ENCODE measurements at places on chromosomes 3 and 15.

DNA sequence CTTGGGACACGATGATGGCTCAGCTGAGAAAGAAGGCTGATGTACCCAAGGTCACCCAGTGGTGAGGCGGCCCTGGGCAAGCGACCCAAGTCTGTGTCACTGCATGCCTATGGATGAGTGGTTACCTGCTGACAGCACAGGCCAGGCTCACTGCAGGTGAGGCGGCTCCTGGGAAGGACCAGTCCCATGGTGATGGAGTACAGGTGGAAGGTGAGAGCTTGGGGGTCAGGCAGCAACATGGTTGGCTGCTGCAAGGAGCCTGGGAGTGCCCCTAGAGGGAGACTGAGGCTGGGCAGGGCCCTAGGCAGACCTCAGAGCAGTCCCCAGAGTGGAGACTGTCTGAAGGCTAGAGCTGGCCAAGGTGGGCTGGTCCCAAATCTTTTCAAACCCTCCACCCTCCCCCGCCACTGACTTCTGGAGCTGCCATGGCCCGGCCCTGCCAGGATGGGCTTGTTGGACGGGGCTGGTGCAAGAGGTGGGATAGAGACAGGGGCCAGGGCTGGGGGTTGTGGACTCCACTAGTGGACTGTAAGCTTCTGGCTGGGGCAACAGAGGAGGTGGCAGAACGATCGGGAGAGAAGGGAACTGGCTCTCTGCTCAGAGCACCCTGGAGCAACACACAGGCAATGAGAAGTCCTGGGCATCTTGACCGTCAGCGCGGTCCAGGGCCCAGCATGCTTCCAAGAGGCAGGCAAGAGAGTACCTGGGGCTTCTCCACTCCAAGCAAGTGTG, 72.5 kb upstream of the SLC6A11 start:
- DNase-seq = no peak

GRCh38 chr3:197278933-197279332, 19.5 kb downstream of the DLG1 start:
- no peak for DNase-seq

GRCh38 chr3:144843099-144843498, 871.5 kb downstream of the DIPK2A start:
- DNase-seq = no peak

- DNase-seq = no peak
Observed at GRCh38 chr3:67745296-67745695, 90.9 kb upstream of the SUCLG2 start.

DNA sequence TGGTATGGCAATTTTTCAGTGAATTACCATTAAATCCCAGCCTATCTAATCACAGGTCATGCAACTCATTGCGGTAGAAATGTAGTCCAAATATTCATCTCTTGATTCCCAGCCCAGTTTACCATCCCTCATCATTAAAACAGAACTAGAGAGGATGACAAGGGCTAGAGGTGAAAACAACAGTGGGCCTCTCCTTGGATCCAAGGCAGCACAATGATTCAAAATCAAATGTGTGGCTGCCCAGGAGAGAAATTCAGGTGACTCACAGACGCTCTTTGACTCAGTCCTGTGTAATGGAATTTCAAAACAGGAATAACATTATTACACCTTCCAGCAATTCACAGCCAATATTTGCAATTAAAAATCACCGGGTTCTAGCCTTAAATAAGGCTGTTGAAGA, 246.5 kb downstream of the TBL1XR1 start:
- no peak for DNase-seq

- DNase-seq = no peak
Observed at GRCh38 chr3:116264546-116265319, 180.6 kb downstream of the LSAMP start.

- no peak for DNase-seq
Observed at GRCh38 chr3:191499307-191500080, 38.5 kb downstream of the PYDC2 start.

DNA sequence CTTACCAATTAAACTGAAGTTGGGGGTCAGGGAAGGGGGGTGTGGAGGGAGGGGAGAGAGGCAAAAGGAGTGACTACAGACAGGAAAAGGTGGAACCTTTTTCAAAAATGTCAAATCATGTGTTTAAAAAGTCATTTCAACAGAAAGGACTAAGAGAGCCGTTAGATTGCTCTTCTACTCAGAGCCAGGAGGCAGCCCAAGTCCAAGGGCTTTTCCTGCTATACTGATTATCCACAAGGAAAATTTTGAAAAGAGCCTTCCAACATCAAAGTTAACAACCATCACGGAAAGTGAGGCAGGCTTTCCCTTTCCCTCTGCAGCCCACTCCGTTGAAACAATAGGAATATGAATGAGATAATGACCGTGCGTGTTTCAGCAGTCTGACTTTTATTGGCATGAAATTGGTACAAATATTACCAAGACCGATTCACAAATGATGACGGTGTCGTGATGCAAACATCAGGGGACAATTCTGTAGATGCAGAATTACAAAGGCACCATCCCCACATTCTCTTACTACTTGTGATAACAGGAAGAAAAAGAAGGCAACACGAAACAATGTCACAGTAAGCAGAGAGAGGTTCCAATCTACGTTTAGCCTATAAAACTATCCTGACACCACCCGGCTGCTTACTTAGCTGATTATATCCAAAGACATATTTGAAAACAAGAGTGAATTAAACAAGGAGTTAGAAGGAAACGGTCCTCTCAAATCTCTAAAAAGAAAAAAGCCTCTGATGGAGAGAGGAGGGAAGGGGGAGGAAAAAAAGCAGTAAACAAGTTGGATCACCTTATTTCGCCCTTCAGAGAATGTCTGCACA, 453.7 kb downstream of the FOXP1 start:
- peak; percentile 19 for DNase-seq

DNA sequence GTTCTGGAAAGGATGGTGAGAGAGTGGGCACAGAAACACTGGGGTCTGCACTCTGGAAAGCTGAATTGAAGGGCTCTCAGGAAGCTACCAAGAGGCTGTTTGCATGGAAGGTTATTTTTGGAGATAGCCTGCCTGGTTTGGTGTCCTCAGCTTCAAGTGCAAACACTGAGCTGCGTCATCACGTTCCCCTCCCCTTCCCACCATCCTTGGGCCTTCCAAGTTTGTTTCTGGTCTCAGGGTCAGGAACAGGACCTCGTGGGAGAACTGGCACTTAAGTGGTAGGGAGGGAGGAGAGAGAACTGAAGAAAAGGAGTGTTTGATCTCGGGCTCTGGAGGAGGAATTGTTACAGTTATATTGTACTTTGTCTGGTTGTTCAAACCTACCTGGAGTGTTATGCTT, 10.6 kb downstream of the ST6GAL1 start:
- DNase-seq = no peak

GRCh38 chr3:119774444-119774843, 7.5 kb upstream of the NR1I2 start:
- no peak for DNase-seq

DNA sequence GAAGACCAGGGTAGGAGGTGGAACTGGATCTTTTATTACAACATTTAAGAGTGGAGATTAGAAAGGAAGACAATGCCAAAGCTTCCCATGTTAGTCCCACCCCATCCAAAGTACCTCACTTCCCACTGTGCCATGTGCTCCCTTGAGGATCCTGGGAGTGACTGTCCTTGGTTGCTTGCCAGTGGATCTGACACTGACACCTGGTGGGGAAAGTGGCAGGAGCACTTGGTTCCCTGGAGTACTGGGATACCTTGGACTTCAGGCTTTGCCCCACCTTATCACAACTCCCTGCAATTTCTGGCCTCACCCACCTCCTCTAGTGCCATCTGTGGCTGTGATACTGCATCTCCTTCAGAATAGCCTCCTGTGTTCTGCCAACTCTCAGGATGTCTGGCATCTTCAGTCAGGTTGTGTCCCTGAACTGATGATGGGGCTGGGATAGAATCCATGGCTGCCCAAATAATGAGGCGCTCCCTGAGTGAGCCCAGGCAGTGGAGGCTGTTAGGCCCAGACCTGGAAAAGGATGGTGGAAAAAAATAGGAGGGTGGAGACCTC, 1.3 kb downstream of the ELL3 start:
- DNase-seq = no peak

GRCh38 chr3:112376992-112377391, 44.0 kb downstream of the CD200 start:
- no peak for DNase-seq

DNA sequence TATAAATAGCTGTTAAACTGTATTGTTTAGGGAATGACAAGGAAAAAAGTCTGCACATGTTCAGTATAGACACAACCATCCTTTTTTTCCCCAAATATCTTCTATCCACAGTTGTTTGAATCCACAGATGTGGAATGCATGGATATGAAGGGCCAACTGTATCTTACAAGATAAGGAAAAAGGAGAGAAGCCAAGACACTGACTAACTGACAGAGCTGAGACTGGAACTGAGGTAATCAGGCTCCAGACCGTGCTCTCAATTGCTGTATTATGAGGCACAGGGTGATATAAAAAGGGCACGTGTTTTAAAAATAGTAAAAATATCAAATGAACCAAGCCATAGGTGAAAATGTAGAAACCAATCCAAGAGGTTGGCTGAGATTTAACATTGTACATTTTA, 49.0 kb downstream of the DHX36 start:
- no peak for DNase-seq

GRCh38 chr3:194573680-194574437, 59.4 kb downstream of the TMEM44 start:
- no peak for DNase-seq

DNA sequence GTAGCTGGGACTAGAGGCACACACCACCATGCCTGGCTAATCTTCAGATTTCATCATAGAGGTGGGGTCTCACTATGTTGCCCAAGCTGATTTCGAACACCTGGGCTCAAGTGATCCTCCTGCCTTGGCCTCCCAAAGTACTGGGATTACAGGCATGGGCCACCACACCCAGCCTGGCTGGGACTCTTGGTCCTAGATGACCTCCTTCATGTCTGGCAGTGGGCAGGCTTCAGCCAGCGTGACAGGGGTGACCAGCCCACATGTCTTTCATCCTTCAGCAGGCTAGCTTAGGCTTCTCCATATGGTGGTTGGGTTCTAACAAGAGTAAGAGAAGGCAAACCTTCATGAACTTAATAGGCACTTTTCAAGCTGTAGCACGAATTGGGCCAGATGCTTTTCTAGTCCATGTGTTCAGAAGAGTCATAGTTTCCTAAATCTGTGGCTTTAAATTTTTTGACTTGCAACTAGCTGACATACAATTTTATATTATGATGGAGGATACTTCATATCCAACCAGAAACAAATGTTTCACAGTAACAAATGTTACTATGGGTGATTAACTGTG, 7.6 kb downstream of the GPD1L start:
- DNase-seq = no peak

DNA sequence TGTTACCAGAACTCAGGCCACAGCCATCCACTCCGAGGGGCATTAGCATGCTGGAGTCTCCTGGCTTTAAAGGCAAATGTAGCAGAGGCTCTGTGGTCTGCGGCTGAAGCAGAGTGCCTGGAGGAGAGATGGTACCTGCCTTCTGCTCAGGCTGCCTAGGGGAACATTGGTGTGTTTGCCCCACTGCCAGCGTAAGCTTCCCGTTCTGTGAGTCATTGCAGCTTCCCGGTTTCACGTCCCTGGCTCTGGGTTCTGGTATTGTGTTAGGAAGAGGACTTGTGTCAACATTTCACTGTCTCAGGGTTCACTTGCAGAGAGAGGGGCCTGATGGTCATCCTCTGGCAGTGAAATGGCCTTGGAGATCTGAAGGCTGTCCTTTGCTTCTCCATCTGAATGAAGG, 1.8 kb downstream of the GASK1A start:
- DNase-seq = no peak

GRCh38 chr3:113514265-113514769, 639 bp downstream of the SPICE1 start:
- no peak for DNase-seq

DNA sequence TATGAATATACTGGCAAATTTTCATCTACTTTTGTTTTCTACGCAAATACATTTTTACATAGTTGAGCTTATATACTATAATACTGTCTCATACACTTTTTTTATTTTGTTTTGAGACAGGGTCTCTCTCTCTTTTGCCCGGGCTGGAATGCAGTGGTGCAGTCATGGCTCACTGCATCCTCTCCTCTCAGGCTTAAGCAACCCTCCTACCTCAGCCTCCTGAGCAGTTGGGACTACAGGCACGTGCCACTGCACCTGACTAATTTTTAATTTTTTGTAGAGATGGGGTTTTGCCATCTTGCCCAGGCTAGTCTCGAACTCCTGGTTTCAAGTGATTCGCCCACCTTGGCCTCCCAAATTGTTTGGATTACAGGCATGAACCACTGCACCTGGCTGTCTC, 25.9 kb downstream of the HACL1 start:
- DNase-seq = no peak

DNA sequence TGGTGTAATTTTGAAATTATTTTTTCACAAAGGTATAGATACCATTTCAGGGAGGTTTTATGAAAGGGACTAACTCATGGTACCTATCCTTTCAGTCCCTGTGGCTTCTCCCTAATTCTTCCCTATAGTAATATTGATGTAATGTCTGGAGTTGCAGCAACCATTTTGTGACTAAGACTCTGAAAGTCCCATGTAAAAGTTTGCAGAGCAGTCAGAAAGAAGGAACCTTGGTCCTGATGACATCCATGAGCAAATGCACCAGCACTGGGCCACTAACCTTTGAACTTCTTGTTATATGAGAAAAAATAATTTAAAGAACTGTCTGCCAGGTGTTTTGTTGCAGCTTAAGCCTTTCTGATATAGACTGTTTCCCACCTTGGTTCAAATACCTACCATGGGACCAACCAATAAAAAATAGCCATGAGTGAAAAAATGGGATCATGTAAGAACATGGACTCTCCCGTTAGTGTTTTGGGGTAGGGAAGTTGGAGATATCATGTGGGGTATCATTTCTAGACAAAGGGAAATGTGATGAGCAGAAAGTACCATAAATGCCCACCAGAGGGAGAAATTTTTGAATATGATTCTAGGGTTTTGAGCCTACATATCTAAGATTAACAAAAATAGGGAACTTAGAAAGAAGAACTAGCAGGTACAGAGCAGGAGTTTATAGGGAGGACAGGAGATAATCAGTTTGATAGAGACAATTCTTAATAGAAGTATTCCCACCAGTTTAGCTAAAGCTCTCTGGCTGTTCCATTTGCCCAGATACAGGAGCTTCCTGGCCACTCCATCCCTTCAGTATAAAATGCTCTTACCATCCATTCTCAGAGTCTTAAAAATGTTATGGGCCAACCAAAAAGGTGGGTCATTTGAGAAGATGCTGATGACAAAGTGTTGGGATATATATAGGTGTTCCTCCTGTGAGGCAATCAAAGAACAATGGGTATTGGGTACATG, 3.4 kb upstream of the CPOX start:
- peak; percentile 21 for DNase-seq

DNA sequence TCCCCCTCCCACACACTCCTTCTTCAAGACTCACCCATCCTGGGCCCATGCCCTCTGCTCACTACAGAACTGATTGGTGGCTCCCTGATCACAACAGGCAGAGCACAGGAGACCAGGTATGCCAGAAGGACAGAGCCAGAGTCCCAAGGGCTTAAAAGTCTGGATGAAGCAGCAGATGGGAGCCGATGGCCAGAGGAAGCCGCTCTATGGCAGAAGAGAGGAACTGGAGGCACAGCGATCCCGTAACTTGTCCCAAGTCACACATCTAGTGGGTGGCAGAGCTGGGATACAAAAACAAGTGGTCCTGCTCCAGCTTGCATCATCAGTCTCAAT, 20.7 kb downstream of the ITGA11 start:
- no peak for DNase-seq
